Peyer's patch (tissue), 4 donors: ENCODE measurements at places on chromosomes 11 and 22. TPM values are rescaled to one million over a fixed set of nuclear protein-coding genes. Genes with fewer than 3 reads are reported as not detected.

DNA sequence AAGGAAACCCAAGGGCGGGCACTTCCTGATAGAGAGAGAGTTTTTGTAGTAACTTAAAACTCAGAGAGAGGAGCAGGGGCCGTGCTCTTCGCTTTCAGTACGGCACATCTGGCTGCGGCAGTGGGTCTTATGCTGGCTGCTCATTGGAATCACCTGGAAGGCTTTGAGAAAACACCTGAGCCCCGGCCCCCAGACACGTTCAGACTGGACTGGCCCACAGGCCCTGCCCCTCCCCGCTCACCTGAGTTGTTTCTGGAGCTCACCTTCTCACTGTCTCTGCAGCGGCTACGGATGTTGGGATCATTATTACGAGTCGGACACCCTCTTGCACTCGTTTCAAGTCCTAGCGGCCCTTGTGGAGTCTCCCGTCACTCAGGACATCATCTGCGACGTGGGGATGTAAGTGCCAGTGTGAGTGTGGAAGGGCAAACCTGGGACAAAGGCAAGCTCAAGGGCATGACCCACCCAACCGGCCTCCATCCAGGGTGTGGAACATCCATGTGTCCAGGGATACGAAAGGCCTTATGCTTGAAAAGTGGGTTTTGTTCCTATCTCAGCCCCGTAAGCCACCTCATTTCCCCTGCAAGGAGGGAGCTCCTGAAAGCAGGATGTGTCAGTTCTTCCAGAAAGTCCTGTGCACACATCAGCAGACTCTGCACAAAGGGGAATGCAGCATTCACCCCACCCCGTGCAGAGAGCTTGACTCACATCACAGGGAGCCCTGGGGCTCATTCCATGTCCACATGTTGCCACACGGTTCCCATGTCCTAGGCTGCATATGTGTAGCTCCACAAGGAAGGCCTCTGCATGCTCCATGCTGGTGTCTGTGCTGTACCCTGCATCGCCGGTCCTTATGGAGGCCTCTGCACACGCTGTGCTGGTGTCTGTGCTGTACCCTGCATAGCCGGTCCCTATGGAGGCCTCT lies 5.4 kb downstream of the NADSYN1 start:
- no peak overlapping the region for H3K4me3 ChIP-seq
- peak; percentile 19 for DNase-seq
- H3K27me3 ChIP-seq = no peaks in the 10 kb centered on the region
- H3K27ac ChIP-seq = no peak overlapping the region
- H3K36me3 ChIP-seq = no peaks in the 10 kb centered on the region
- H3K4me1 ChIP-seq = peaks cover 4% of the 10 kb centered on the region

- H3K4me1 ChIP-seq = peaks cover 51% of the 10 kb centered on the region
- no peaks in the 10 kb centered on the region for H3K36me3 ChIP-seq
- H3K27ac ChIP-seq = no peak overlapping the region
- H3K4me3 ChIP-seq = no peak overlapping the region
- no peaks in the 10 kb centered on the region for H3K27me3 ChIP-seq
Measured at GRCh38 chr22:17866127-17866526, 91.9 kb upstream of the BID start.

DNA sequence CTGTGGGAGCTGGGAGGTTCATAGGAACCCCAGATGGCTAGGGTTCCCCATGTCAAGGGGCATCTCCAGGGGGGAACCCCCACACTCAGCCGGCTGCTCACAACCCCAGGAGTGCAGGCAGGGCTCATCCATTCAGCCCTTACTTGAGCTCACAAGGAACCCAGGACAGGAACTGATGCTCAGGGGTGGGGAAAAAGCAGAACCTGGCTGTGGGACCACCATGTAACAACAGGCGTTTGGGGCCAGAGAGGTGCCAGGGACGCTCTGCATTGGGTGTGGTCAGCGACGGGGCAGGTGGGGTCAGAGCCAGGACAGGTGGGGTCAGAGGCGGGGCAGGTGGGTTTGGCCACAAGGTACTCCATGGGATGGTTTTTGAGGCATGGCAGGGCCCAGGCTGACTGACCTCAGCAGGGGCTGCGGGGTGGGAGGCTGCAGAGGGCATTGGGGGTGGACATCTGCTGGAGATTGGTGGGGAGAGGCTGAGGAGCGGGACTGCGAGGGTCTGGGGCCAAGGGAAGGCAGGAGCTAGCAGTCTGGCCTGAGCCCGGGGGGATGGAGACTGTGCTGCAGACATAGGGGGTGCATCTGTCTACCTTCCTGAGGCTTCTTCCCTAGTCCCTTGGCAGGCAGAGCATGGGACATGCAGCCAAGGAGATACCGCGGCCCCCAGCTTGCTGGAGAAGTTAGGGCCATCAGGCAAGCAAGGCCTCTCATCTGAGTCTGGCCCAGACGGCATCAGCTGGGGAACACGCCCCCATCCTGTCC lies 34.0 kb upstream of the CARS1 start:
- no peak for DNase-seq
- no peaks in the 10 kb centered on the region for H3K27me3 ChIP-seq
- no peak overlapping the region for H3K4me3 ChIP-seq
- H3K36me3 ChIP-seq = peaks cover 30% of the 10 kb centered on the region
- no peak overlapping the region for H3K27ac ChIP-seq

DNA sequence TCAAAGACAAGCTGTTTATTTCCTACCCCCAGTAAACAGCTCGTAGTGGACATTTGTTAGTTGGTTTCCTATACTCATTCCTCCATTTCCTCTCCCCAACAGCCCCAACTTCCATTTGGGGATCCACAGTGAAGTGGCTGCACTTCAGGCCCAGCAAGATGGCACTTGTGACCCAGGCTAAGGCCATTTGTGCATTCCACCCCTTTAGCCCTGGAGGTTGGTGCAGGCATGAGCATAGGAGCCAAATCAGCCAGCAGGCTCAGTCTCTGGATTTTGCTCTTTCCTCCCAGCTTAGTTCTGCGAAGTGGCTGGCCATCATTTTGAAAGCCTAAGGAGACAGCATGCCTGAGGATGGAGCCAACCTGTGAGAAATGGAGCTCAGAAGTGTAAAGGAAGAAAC lies 122.9 kb downstream of the MPPED2 start:
- no peak overlapping the region for H3K27ac ChIP-seq
- no peaks in the 10 kb centered on the region for H3K27me3 ChIP-seq
- H3K4me1 ChIP-seq = no peaks in the 10 kb centered on the region
- DNase-seq = no peak

- no peak for DNase-seq
- peaks cover 4% of the 10 kb centered on the region for H3K4me1 ChIP-seq
- H3K27ac ChIP-seq = peak overlapping the region; percentile 94
- no peaks in the 10 kb centered on the region for H3K27me3 ChIP-seq
- H3K4me3 ChIP-seq = peak overlapping the region; percentile 81
Measured at GRCh38 chr11:65500387-65501185, 1.7 kb downstream of the MALAT1 start.

GRCh38 chr22:49928185-49928495 lies 9.7 kb downstream of the CRELD2 start:
- no peaks in the 10 kb centered on the region for H3K36me3 ChIP-seq
- H3K27ac ChIP-seq = no peak overlapping the region
- no peaks in the 10 kb centered on the region for H3K27me3 ChIP-seq
- DNase-seq = no peak
- peaks cover 34% of the 10 kb centered on the region for H3K4me1 ChIP-seq
- no peak overlapping the region for H3K4me3 ChIP-seq

DNA sequence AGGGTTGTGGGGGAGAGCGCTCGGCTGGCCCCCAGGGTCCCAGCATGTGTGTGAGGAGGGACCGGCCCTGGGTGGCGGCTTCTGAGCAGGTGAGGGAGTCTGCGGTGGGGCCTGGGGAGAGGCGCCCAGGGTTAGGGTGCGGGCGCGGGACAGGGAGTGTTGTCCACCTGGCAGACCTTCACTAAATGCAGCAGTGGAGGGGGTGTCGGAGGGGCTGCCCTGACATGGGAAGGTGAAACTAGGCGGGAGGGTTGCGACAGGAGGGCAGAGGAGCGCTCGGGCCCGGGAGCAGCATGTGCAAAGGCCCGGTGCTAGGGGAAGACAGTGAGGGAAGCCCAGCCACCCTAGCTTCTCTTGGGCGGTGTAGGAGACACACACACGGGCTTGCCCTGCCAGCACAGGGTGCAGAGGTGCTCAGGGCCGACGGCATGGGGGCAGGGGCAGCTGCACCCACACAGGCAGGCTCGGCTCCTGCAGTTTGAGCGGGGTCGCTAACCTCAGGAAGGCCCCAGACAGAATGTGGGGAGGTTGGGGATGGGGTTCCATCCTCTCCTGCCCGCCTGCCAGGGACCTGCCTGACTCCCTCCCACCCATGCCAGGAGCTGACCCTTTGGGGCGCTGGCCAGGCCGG lies 22.2 kb downstream of the OTUB1 start:
- H3K27ac ChIP-seq = no peak overlapping the region
- H3K4me3 ChIP-seq = no peak overlapping the region
- no peaks in the 10 kb centered on the region for H3K27me3 ChIP-seq
- H3K4me1 ChIP-seq = no peaks in the 10 kb centered on the region
- H3K36me3 ChIP-seq = no peaks in the 10 kb centered on the region
- DNase-seq = no peak

GRCh38 chr11:45388472-45388871 lies 102.3 kb upstream of the SYT13 start:
- no peak overlapping the region for H3K4me3 ChIP-seq
- H3K27me3 ChIP-seq = no peaks in the 10 kb centered on the region
- no peak overlapping the region for H3K27ac ChIP-seq

DNA sequence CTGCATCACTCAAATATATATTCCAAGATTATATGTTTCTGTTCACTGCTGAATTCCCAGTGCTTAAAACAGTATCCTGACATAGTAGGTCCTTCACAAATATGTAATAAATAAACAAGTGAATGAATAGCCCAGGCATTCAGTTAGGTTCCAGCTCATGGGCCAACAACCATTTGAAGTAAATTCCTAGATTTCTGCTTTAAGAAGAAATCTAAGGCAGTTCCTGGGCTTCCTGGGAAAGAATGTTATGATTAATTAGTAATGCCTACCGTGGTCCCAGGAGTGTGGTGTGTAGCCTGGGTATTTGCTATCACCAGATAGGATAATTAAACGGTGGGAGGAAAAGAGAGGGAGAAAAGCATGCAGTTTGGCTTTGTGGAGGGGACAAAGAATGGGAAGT lies 576.8 kb downstream of the SOX6 start:
- H3K4me1 ChIP-seq = no peaks in the 10 kb centered on the region
- no peaks in the 10 kb centered on the region for H3K36me3 ChIP-seq
- no peak overlapping the region for H3K27ac ChIP-seq
- H3K27me3 ChIP-seq = no peaks in the 10 kb centered on the region
- H3K4me3 ChIP-seq = no peak overlapping the region

DNA sequence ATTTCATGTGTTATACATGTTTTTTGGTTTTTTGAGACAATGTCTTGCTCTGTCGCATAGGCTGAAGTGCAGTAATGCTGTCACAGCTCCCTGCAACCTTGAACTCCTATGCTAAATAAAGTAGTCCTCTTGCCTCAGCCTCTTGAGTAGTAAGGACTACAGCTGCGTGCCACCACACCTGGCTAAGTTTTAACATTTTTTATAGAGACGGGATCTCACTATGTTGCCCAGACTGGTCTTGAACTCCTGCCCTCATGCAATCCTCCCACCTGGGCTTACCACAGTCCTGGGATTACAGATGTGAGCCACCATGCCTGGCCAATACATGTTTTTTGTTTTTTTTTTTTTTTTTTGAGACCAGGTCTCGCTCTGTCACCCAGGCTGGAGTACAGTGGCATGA lies 33.9 kb downstream of the SWAP70 start:
- no peaks in the 10 kb centered on the region for H3K27me3 ChIP-seq
- no peak for DNase-seq
- H3K4me1 ChIP-seq = no peaks in the 10 kb centered on the region
- H3K4me3 ChIP-seq = no peak overlapping the region

DNA sequence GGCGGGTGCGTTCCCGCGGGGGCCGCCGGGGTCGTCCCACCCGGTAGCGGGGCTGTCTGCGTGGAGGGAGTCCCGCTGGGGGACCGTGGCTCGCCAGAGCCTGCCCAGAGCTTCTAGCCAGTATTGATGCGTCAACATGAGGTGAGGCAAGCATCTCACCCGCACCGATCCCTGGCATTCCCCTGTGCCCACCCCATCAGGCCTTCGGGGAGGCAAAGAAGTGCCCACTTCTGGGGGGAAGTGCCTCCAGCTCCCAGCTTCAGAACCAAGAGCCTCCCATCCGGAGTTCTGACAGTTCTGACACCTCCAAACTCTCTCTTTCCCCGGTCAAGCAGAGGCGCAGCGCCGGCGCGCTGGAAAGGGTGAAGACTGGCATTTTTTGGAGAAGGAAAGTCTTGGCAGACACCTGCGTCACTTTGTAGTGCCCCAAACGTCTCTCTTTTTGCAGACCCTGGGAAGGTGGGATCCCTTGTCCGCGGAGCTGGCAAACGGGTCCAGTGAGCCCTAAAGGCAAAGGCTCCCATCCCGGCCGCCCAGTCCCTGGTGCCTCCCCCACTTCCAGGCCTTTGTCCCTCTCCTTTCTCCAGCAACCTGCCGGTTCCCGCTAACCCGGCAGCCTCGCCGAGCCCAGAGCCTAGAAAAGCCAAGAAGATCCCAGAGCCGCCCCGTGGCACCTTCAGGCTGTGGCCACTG lies 3.2 kb upstream of the PAX6 start:
- no peak overlapping the region for H3K27ac ChIP-seq
- H3K4me3 ChIP-seq = no peak overlapping the region
- DNase-seq = peak; percentile 44
- peaks cover 99% of the 10 kb centered on the region for H3K27me3 ChIP-seq
- no peaks in the 10 kb centered on the region for H3K36me3 ChIP-seq

GRCh38 chr11:23772081-23772480 lies 724.8 kb upstream of the LUZP2 start:
- DNase-seq = no peak
- H3K4me3 ChIP-seq = no peak overlapping the region
- no peaks in the 10 kb centered on the region for H3K4me1 ChIP-seq
- H3K27ac ChIP-seq = no peak overlapping the region
- H3K36me3 ChIP-seq = no peaks in the 10 kb centered on the region

DNA sequence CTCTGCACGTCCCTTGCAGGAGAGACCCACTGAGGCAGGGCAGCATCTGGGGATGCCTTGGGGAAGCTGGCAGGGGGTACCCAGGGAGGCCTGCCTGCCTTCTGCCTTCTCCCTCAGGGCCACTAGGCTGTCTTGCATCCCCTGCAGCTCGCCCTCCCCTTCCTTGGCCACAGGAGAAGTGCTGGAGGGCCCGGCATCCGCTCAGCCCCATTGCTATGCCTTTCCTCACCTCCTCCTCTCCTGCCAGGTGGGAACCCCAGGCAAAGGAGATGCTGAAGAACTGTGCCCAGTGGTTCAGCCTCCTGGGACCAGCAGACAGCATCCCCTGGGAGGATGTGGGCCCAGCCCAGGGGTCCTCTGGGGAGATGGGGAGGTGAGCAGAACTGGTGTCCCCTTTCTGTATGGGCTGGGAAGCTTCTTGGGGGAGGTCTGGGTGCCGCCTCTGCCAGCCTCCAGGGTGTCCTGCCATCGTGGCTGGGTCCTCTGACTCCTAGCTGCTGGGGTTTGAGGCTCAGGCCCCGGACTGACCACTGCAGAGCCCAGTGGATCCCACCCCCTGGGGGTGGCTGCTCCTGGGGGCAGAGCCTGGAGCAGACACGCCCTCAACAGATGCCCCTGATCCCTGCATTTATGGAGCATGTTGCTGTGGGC lies 20.6 kb downstream of the MRGPRG start:
- no peaks in the 10 kb centered on the region for H3K36me3 ChIP-seq
- H3K27ac ChIP-seq = no peak overlapping the region
- no peak for DNase-seq
- no peaks in the 10 kb centered on the region for H3K4me1 ChIP-seq
- H3K4me3 ChIP-seq = no peak overlapping the region

- no peaks in the 10 kb centered on the region for H3K4me1 ChIP-seq
- no peak for DNase-seq
- no peaks in the 10 kb centered on the region for H3K27me3 ChIP-seq
- no peaks in the 10 kb centered on the region for H3K36me3 ChIP-seq
- H3K4me3 ChIP-seq = no peak overlapping the region
Measured at GRCh38 chr11:34027516-34028408, 23.8 kb upstream of the CAPRIN1 start.

The CRYBB1 gene
- not detected for total RNA-seq
